G401 (cell line): ENCODE measurements at places on chromosomes 16 and 17. TPM values are rescaled to one million over a fixed set of nuclear protein-coding genes. Genes with fewer than 3 reads are reported as not detected.

Gene GRIN2A
- not detected in 2 replicates for total RNA-seq

Gene CD79B
- total RNA-seq = 1.3 TPM in 1 of 2 replicates, not detected in the other

Gene CCDC200
- total RNA-seq = not detected in 2 replicates

- DNase-seq = no peak
Observed at GRCh38 chr17:61384692-61385576, 14.7 kb upstream of the TBX2 start.

DNA sequence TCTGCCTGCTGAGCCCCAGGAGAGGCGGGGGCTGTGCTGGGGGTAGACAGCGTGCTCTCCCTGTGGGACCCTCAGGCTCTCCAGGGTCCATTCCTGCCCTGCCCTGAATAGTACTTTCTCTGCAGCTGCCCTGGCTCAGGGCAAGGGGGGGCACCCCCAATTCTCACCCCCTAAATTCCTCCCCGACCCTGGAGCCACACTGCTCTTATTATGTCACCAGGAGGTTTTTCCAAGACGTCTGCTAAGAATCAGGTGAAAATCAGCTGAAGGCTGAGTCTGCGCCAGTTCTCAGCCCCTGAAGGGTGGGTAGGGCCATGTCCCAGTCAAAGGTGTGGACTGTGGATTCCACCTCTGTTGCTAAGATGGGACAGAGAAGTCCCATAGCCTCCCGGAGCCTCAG lies 49.9 kb upstream of the MAP3K14 start:
- DNase-seq = no peak

GRCh38 chr17:62675260-62675659 lies 47.8 kb downstream of the MRC2 start:
- DNase-seq = peak; percentile 20

DNA sequence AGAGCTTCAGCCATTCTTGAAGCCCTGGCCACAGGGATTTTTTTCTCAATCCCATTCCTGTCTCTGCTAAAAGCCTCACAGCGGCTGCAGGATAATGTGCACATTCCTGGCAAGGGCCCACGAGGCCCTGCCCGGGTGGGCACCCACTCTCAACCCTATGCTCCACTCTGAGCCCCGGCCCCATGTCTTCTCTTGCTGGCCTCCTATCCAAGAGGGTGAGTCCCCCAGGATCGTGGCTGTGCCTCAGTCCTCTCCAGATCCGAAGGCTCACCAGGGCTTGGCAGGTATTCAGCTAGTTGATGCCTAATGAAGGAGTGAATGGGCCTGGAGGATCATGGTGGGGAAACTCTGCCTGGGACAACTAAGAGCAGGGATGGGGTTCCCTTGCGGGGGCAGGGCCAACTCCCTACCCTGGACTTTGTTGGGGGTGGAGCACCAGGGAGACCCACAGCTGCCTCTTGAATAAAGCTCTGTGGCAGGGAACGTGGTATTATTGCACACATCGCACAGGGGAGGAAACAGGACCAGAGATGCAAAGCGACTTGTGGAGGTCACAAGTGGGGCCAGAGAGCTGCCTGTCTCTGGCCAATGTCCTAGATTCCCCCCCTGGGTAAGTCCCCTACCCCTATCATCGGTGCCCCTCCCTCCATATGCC lies 5.4 kb downstream of the ARHGAP27 start:
- no peak for DNase-seq

DNA sequence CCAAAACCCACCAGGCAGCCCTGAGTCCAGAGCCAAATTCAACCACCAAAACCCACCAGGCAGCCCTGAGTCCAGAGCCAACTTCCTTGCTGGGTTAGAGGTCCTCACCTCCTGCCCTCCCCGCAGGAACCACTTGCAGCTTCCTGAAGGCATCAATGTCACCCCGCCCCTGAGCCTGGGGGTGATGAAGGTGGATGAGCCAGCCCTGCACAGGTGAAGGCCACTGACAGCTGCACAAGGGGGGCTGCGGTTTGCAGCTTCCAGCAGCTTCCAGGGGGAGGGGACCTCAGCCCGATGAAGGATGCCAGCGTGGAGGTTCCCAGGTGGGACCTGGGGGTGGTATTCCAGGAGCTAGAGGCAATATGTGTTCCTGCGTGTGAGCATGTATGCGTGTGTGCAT lies 7.6 kb upstream of the CSNK1D start:
- no peak for DNase-seq

Gene PLD6
- 12.4 and 16.2 TPM in 2 replicates for total RNA-seq

Gene HOXB9
- 1.8 and 4.1 TPM in 2 replicates for total RNA-seq

Gene COX6A2
- total RNA-seq = not detected in 2 replicates

DNA sequence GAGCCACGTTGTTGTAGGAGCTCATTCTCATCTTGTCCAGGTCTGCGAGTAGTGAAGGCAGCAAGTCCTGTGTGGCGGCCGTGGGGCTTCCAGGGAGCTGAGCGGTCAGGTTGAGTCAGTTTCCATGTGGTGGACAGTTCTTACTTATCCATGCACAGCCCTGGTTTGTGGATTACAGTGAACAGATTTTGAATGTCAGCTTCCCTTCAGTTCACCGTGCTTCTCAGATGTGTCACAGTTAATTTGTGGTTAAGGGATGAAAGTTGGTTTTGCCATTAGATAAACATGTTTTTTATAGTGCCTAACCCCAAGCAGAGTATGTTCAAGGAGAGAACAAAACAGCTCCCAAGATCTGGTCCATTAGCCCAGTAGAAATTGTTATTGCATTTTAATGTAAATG lies 103.1 kb downstream of the RPTOR start:
- DNase-seq = no peak

Gene TBC1D3E
- total RNA-seq = not detected in 2 replicates

DNA sequence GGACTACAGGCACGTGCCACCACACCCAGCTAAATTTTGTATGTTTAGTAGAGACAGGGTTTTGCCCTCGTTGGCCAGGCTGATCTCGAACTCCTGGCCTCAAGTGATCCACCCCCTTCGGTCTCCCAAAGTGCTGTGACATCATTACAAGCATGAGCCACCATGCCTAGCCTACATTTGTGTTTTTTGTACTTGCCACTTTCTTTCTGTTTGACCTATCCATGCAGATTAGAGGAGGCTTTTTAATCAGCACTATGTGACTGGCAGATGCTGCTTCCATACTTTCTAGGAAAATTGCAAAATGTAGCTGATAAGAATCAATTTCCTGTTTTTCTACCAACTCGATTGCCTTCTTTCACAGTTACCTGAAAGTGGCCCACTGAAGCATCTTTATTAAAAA lies 57.3 kb downstream of the B9D1 start:
- DNase-seq = no peak

GRCh38 chr17:71959154-71959553 lies 161.7 kb upstream of the SOX9 start:
- no peak for DNase-seq

Gene KRT222
- total RNA-seq = not detected in 2 replicates
